Hindlimb muscle (tissue), 1 donor: ENCODE measurements at places on chromosomes 4 and X. TPM values are rescaled to one million over a fixed set of nuclear protein-coding genes. Genes with fewer than 3 reads are reported as not detected.

DNA sequence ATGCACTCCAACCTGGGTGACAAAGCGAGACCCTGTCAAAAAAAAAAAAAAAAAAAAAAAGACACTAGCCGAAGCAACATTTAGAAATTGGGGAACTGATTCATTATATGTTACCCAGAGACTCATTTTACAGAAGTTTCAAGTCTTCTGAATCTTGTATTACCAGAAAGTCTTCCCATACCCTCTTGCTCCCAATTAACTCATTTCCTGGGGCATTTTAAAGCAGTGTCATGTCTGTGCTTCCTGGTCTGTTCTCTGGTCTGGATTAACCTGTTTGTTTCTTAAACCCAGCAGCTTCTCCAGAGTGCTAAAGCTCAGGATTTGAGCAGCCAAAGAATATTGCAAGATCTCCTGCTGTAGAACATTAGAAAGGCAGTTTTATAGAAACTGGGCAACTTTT is 43.7 kb downstream of the FRMPD3 start:
- DNase-seq: no peak

Gene EGF
- polyA plus RNA-seq: 16.4 TPM

Gene GABRB1
- polyA plus RNA-seq: not detected

GRCh38 chr4:55078987-55079386 is 46.4 kb downstream of the KDR start:
- peak; percentile 69 for DNase-seq

DNA sequence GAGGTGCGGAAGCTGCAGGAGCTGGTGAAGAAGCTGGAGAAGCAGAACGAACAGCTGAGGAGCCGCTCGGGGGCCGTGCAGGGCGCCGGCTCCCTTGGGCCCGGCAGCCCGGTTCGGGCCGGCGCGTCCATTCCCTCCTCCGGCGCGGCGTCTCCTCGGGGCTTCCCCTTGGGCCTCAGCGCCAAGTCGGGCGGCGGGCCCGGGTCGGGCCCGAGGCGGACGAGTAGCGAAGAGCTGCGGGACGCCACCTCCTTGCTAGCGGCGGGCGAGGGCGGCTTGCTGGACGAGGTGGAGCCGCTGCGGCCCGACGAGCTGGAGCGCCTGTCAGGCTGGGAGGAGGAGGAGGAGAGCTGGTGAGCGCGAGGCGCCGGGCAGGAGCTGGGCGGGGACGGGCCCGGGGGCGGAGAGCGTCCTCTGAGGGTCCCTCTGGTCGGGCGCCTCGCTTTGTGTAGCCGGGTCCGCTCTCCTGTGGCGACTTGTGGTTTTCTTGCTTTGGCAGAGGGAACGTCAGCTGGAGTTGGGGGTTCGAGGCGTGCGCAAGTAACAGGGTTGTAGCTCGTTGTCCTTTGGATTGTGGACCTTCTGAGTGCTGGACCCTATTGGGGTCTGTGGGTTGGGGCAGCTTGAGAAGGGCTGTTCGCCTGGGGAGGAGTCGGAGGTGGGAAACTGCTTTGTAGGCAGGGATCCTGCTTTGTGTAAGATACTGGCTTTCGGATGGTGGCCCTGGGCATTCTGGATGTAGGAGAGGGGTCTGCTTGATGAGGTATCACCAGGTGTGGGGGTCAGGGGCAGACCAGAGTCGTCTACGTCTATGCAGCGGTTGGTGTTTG is 662 bp downstream of the SLAIN2 start:
- DNase-seq: peak; percentile 75

DNA sequence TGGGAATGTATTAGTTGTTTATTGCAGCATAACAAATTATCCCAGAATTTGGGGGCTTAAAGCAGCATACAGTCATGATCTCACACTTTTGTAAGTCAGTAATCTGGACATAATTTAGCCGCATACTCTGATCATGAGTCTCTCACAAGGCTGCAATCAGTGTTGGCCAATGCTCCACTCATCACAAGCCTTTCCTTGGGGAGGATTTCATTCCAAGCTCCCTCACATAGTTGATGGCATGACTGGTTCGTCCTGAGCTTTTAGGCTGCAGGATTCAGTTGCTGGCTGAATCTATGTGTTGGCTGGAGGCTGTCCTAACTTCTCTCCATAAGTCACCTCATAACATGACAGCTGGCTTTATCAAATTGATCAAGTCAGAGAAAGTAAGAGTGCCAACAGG is 1568.6 kb upstream of the PCDH7 start:
- DNase-seq: no peak

Gene SNCA
- polyA plus RNA-seq: 9.6 TPM

Gene CSAG2
- polyA plus RNA-seq: not detected

GRCh38 chr4:157221895-157222770 is 1.6 kb downstream of the GRIA2 start:
- DNase-seq: no peak

DNA sequence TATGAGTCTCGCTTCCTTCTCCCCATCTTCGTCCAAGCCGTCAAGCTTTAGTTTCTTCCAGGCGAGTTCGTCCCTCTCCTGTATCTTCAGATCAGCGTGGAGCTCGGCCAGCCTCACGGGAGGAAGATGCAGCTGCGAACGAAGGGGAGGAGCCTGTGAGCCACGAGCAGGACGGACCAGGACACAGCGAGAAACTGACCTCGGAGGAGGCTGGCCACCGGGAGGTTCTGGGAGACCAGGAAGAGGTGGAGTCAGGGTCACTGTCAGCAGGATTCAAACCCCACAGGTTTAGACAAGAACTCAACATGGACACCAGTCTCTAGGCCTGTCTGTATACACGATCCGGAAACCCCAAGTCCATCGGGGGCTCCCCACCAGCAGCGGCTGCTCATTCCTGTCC is 7.3 kb downstream of the LRPAP1 start:
- peak; percentile 50 for DNase-seq

- DNase-seq: peak; percentile 57
These were observed 477.5 kb downstream of the SPRY1 start for GRCh38 chr4:123874063-123874462.

DNA sequence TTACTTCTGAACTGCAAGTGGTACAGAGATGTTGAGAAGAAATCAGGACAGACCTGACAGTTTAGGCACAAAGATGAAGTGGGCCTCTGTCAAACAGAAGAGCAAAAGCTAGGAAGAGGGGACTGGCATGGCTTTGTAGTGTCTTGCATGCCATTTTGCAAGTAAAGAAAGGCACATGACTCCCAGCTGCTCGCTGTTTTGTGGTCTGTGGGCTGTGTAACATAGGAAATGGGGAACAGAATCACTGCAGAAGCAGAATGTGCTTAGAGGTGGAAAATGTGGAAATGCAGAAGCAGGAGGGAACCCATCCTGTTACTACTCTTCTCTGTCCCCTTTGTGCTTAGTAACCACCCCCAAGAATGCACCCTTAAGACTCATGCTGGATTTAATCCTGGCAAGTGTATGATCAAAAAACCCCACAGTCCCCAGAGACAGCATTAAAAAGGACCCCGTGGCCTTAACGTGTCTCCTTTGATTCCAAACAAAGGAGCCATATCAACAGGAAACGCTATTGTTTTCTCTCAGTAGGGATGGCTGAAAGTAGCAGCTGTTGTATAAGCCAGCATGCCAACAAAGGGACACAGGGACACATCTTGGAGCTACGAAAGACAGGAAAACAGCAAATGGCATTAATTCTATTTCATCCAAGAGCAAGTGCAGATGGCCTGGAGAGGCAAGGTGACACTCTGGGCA is 177.6 kb upstream of the GLRA2 start:
- DNase-seq: no peak

GRCh38 chr4:180430283-180430682 is 1812.9 kb upstream of the TENM3 start:
- no peak for DNase-seq
